ENCODE measurements at places on chromosomes 4 and X. TPM values are rescaled to one million over a fixed set of nuclear protein-coding genes. Genes with fewer than 3 reads are reported as not detected.
A peak's percentile ranks its signal among the peaks of the same experiment; 100 is the strongest.

Gene GPAT3
- 0.36 TPM for total RNA-seq

Gene HEPH
- 64.5 TPM for total RNA-seq

Gene SLC10A6
- total RNA-seq, result not detected

Gene NOCT
- 18.1 TPM for total RNA-seq

Gene NUP62CL
- total RNA-seq, result not detected

Gene ACE2
- not detected for total RNA-seq

DNA sequence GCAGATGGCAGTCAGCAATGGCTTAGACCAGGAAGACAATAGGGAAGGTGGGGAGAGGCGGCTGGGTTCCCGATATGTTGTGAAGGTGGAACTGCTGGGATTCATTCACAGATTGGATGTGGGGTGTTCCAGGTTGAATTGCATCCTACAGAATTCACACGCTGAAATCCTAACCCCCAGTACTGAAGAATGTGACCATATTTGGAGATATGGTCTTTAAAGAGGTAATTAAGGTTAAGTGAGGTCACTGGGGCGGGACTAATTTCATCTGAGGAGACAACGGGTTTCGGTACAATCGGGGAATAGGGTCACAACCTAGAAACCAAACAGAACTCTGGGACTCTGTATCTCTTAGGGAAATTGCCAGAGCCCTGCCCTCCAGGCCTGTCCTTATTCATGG is 5.3 kb upstream of the CHRNA9 start:
- H3K27me3 ChIP-seq, result no peaks in the 10 kb centered on the region
- H3K4me3 ChIP-seq, result no peak overlapping the region
- H3K27ac ChIP-seq, result no peak overlapping the region

- H3K36me3 ChIP-seq, result no peaks in the 10 kb centered on the region
- H3K27ac ChIP-seq, result peak overlapping the region; percentile 59
- peaks cover 23% of the 10 kb centered on the region for H3K4me1 ChIP-seq
- DNase-seq, result peak; percentile 89
- H3K27me3 ChIP-seq, result no peaks in the 10 kb centered on the region
Measured at GRCh38 chrX:46279925-46280313, 265.3 kb downstream of the ZNF674 start.

DNA sequence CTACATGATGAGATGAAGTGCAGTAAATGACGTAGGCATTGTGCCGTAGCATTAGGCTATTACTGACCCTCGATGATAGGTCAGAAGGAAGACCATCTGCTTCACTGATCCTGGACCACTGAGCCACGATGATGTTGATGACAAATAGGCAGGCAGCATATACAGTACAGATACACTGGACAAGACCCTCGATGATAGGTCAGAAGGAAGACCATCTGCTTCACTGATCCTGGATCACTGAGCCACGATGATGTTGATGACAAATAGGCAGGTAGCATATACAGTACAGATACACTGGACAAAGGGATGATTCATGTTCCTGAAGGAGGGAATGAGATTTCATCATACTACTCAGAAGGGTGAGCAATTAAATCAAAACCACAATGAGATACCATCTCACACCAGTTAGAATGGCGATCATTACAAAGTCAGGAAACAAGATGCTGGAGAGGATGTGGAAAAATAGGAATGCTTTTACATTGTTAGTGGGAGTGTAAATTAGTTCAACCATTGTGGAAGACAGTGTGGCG is 50.9 kb downstream of the BEND4 start:
- no peak for DNase-seq
- H3K36me3 ChIP-seq, result no peaks in the 10 kb centered on the region
- no peak overlapping the region for H3K4me3 ChIP-seq
- H3K27me3 ChIP-seq, result no peaks in the 10 kb centered on the region

DNA sequence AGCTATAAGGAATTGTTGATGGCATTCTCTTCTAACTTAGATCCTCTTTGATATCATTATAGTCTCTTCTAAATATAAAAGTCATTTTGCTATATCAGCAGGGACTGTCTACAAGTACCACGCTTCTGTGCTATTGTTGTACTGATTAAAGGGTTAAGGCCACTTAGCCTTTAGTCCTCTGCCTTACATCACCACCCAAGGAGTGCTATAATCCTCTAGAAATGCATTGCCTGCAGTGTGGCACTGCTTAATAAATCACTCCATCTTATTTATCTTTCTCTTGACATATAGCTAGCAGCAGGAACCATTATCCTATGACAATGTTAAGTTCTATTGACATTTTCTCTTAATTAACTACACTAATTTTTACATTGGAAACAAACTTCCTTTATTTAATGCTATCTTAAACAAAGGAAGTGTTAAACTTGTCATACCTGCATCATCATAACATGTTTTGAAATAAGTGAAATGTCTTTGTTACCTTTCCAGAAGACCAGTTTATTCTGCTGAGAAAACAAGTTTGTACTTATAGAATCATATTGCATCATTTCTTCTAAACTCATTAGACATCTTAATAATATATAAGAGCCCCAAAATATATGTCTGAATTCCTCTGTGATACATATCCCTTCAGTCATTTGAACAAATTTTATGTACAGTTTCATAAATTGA is 360.9 kb upstream of the ATOH1 start:
- no peak overlapping the region for H3K27ac ChIP-seq
- H3K4me1 ChIP-seq, result no peaks in the 10 kb centered on the region
- H3K4me3 ChIP-seq, result no peak overlapping the region

DNA sequence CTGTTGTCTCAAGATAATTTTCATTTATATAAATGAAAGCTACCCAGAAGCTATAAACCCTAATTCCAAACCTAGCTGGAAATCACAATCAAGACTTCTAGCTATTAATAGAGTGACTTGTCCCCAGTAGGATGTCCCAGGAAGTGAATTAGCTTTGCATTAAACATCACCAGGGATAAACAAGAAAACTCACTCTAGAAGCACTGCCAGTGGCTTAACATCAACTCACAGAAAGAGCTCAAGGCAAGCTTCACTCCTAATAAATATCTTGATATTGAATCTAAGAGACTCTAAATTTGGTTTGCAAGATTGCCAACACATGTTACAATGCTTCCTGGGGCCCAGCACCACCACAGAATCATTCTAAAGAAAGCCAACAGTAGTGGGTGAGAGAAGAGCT is 468.7 kb upstream of the FAM241A start:
- H3K27me3 ChIP-seq, result no peaks in the 10 kb centered on the region
- no peak overlapping the region for H3K27ac ChIP-seq
- H3K4me1 ChIP-seq, result no peaks in the 10 kb centered on the region

- peak overlapping the region; percentile 78 for H3K4me3 ChIP-seq
- H3K4me1 ChIP-seq, result no peaks in the 10 kb centered on the region
- DNase-seq, result no peak
- H3K27ac ChIP-seq, result peak overlapping the region; percentile 90
- H3K27me3 ChIP-seq, result no peaks in the 10 kb centered on the region
- no peaks in the 10 kb centered on the region for H3K36me3 ChIP-seq
Measured at GRCh38 chrX:54639018-54639345, 109.0 kb downstream of the GNL3L start.

DNA sequence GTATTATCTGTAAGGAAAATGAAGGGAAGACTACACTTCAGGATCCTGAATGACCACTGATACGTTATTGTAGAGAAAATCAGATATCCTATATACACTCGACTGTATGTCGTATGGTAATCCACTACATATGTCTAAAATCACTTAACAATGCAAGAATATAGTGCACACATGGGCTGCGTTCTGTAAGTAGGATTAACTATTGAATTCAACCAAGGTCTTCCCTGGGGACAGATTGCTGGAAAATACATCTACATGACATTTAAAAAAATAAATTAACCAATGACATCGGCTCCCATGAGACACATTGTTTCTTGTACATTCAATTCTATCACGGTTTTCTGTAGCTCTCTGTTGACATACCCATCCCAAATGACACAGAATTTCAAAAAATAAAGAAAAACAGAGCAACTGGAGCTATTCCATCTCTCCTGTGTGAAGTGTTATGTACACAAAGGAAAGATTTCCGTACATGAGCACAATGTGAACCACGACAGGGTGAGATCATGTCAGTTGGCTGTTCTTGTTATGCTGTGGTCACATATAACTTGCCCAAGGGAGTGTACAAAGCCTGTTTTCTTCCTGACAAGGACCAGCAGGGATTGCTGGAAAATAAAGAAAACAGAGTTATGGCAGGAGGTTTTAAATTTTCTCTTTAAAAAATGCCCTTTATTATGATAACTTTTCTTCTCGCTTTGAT is 6.1 kb downstream of the ENOX2 start:
- peaks cover 4% of the 10 kb centered on the region for H3K27me3 ChIP-seq
- no peak for DNase-seq
- H3K36me3 ChIP-seq, result no peaks in the 10 kb centered on the region

- H3K4me1 ChIP-seq, result no peaks in the 10 kb centered on the region
- H3K27me3 ChIP-seq, result peaks cover 3% of the 10 kb centered on the region
- no peak overlapping the region for H3K27ac ChIP-seq
- H3K4me3 ChIP-seq, result no peak overlapping the region
- H3K36me3 ChIP-seq, result no peaks in the 10 kb centered on the region
Measured at GRCh38 chr4:6443035-6444023, 29.1 kb downstream of the PPP2R2C start.

- peak overlapping the region; percentile 5 for H3K4me3 ChIP-seq
- H3K4me1 ChIP-seq, result peaks cover 60% of the 10 kb centered on the region
- H3K27ac ChIP-seq, result peak overlapping the region; percentile 85
- DNase-seq, result peak; percentile 62
- no peaks in the 10 kb centered on the region for H3K27me3 ChIP-seq
- H3K36me3 ChIP-seq, result peaks cover 28% of the 10 kb centered on the region
Measured at GRCh38 chr4:168868044-168868781, 141.8 kb downstream of the CBR4 start.

GRCh38 chr4:168908093-168908492 is 102.0 kb downstream of the CBR4 start:
- no peak overlapping the region for H3K4me3 ChIP-seq
- H3K27me3 ChIP-seq, result no peaks in the 10 kb centered on the region
- peak; percentile 52 for DNase-seq
- H3K4me1 ChIP-seq, result peaks cover 17% of the 10 kb centered on the region
- peak overlapping the region; percentile 70 for H3K27ac ChIP-seq

DNA sequence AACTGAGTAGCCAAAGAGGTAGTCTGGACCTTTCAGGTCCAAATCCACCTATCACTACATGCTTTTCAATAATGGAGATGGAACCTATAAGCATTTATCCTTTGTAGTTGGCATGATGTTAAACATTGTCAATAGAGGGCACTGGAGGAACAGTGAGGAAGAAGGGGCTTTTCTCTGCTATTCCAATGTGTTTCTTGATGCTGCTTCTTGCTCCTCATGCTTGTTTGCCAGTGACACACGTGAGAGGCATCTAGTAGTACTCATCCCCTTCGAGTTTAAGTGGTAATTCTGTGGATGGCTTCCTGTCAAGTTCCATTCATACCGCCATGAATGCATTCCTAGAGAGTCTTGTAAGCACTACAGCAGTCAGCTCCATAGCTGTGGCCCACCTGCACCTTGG is 84.0 kb downstream of the NAA11 start:
- DNase-seq, result no peak
- no peaks in the 10 kb centered on the region for H3K27me3 ChIP-seq
- H3K27ac ChIP-seq, result no peak overlapping the region
- no peaks in the 10 kb centered on the region for H3K4me1 ChIP-seq

DNA sequence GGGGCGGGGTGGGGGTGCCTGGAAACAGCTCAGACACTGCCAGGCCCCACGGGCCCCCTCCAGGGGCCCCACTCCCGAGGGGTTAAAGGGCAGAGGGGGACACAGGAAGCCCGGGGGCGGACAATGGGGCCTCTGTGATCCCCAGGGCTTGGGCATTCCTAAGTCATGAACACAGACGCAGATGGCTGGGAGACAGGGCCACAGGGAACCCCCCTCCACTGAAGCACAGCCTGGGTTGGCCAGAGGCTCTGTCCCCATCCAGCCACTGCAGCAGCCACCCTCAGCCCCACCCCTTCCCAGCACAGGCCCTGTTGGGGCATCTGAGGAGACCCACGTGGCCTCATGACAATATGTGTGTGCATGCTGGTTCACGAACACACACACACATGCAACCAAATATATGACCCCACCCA is 3.9 kb downstream of the L1CAM start:
- H3K4me3 ChIP-seq, result no peak overlapping the region
- H3K27me3 ChIP-seq, result peaks cover 74% of the 10 kb centered on the region
- H3K4me1 ChIP-seq, result no peaks in the 10 kb centered on the region

- H3K27ac ChIP-seq, result no peak overlapping the region
- H3K4me3 ChIP-seq, result no peak overlapping the region
- H3K27me3 ChIP-seq, result no peaks in the 10 kb centered on the region
Measured at GRCh38 chrX:151370906-151371305, 26.1 kb upstream of the VMA21 start.

DNA sequence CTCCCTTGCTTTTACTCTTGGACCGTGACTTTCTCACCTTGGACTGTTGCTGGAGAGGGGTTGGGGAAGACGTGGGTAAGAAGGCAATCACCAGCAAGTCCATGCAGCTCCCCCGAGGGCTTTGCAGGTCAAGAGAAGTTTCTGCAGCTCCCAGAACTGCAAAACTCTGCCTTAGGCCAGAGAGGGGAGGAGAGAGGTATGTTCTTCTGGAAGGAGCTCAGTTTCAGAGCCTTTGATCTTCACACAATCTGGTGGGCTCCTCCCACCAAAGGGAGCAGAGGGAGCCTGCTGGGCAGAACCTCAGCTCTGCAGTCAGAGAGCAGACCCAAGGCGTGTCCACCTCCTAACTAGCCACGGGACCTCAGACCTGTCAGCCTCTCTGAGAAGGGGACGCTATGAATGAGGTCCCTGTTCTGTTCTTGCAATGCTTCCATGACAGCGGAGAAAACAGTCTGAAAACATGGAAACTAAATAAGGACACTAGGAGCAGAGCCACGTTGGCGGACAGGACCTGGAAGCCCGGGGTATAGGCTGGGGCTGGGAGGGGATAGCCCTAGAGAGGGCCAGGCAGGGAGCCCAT is 92.8 kb downstream of the EVC2 start:
- no peaks in the 10 kb centered on the region for H3K4me1 ChIP-seq
- peaks cover 42% of the 10 kb centered on the region for H3K36me3 ChIP-seq
- no peaks in the 10 kb centered on the region for H3K27me3 ChIP-seq
- no peak overlapping the region for H3K4me3 ChIP-seq
- DNase-seq, result no peak

- no peak for DNase-seq
- H3K27ac ChIP-seq, result no peak overlapping the region
- peaks cover 10% of the 10 kb centered on the region for H3K27me3 ChIP-seq
- no peaks in the 10 kb centered on the region for H3K36me3 ChIP-seq
- H3K4me1 ChIP-seq, result no peaks in the 10 kb centered on the region
- H3K4me3 ChIP-seq, result no peak overlapping the region
Measured at GRCh38 chrX:115503099-115503498, 57.9 kb upstream of the PLS3 start.

DNA sequence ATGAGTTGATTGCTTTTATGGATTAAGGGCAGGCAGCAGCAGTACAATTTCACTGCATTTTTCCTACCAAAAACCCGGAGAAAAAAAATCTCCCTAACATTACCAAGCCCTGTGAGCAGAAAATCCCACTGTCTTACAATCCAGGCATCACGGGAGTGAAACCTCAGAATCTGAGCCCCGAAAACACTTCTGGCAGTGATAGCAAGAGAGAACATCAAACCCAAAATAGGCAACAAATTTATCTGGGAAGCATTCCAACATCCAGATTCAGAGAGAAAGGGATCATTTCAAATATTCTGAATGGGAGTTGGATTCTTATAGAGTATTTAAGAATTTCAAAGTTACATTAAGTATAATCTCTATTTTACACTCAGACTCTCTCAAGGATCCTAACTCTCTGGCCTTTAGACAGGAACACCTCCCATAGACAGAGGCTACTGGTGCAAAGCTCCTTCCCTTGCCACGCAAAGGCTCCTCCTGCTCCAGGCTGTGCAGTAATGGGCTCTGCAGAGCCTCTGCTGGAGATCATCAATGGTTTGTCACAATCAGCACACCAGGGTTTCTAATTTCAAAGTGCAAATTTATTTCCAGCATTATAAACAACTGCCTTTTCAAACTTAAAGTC is 256.9 kb downstream of the PARM1 start:
- no peaks in the 10 kb centered on the region for H3K4me1 ChIP-seq
- no peak overlapping the region for H3K4me3 ChIP-seq
- no peak for DNase-seq
- H3K36me3 ChIP-seq, result no peaks in the 10 kb centered on the region
- no peaks in the 10 kb centered on the region for H3K27me3 ChIP-seq
